ENCODE measurements at places on chromosomes 3 and 15. TPM values are rescaled to one million over a fixed set of nuclear protein-coding genes. Genes with fewer than 3 reads are reported as not detected.

Gene SCN11A
- 0.07 TPM for total RNA-seq

Gene ATP13A5
- not detected for total RNA-seq

Gene SAMD7
- not detected for total RNA-seq

Gene TRPM1
- not detected for total RNA-seq

- DNase-seq = no peak
- peak overlapping the region; percentile 64 for H3K4me3 ChIP-seq
- no peaks in the 10 kb centered on the region for H3K27me3 ChIP-seq
- no peaks in the 10 kb centered on the region for H3K36me3 ChIP-seq
- peak overlapping the region; percentile 71 for H3K27ac ChIP-seq
Measured at GRCh38 chr3:11379238-11379823, 107.1 kb downstream of the ATG7 start.

- H3K36me3 ChIP-seq = no peaks in the 10 kb centered on the region
- peak overlapping the region; percentile 27 for H3K27ac ChIP-seq
- H3K4me3 ChIP-seq = no peak overlapping the region
- H3K27me3 ChIP-seq = no peaks in the 10 kb centered on the region
- H3K4me1 ChIP-seq = peaks cover 38% of the 10 kb centered on the region
Measured at GRCh38 chr3:151911462-151911861, 38.0 kb downstream of the SUCNR1 start.

Measured in thoracic aorta (tissue), 2 donors.